ENCODE measurements at places on chromosomes 1 and 21.

DNA sequence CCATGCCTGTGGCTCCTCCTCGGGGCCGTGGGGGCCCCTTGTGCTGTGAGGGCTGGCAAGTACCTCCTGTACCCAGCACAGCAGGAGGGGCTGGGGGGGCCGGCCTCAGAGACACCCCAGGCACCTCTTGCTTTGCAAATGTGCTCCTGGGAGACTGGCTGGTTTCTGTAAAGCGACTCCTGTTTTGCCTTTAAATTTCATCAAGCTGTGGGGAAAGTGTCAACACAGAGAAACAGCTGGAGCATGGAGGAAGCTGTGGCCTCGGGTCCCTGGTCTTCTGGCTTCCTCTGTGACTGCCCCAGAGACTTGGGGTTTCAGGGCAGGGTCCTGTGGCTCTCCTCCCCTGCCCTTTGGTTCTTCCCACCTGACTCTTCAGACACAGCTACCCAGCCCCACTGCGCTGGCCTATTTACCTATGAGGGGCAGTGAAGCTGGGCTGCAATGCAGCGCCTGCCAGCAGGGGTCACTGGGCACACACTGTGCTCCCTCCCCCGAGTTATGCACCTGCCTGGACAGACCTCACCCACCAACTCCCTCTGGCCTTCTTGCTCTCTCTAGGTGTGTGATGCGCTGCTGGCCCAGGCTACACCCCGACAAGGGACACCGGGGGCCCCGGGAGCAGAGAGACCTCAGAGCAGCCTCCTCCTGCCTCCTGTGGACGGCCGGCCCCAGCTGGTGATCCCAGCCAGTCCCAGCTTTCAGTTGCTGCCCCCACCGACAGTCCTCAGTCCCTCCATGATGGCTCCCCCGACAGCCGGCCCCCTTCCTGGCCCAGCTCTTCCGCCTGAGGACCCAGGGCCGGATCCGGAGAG lies 17.6 kb upstream of the PEX10 start:
- no peak for DNase-seq

DNA sequence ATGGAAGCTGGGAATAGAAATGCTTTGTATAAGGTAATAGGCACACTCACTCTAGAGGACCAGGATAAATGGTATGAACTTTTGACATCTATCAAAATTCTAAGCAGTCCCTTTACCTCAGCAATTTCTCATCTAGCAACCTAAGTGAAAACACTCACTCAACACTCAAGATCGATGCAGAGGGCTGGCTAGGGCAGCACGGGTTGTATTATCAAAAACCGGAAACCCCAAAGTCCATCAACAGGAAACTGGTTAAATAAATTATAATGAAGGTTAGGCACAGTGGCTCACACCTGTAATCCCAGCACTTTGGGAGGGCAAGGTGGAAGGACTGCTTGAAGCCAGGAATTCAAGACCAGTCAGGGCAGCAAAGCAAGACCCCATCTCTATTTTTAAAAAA lies 9.4 kb downstream of the USP48 start:
- DNase-seq, result peak; percentile 44

DNA sequence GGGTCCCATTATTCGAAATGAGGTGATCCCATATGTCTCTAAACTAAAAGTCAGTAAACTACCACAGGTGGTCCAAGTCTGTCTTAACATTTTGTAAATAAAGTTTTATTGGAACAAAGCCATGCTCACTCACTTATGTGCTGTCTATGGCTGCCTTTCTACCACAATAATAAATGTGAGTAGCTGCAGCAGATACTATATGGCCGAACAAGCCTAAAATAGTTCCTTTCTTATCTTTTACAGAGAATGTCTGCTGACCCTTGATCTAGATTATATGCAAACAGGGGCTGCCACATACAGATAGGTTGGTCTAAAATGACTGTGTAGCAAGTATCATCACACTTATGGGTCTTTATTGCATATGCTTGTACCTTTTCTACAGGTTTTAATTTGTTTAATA lies 140.0 kb downstream of the VAV3 start:
- DNase-seq, result no peak

GRCh38 chr1:201108614-201109013 lies 3.6 kb downstream of the CACNA1S start:
- no peak for DNase-seq

GRCh38 chr1:80778094-80778840 lies 1022.5 kb upstream of the ADGRL2 start:
- DNase-seq, result no peak

DNA sequence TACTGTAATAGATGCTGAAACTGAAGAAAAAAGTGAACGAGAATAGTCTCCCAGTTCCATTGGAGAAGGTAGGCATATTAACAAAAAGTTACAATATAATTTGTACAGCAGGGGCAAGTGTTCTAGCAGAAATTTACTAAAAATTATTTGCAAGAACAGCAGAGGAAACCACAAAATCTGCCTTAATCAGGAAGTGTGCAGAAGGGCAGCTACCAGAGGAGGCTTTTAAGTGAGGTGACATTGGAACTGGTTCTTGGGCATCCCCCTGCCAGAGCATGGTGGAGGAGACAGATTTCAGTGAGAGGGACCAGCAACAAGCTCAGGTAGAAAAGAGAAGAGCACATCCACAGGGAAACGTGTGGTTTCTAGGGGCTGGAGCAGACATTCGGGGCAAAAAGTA lies 279.3 kb upstream of the CAMK1G start:
- no peak for DNase-seq

DNA sequence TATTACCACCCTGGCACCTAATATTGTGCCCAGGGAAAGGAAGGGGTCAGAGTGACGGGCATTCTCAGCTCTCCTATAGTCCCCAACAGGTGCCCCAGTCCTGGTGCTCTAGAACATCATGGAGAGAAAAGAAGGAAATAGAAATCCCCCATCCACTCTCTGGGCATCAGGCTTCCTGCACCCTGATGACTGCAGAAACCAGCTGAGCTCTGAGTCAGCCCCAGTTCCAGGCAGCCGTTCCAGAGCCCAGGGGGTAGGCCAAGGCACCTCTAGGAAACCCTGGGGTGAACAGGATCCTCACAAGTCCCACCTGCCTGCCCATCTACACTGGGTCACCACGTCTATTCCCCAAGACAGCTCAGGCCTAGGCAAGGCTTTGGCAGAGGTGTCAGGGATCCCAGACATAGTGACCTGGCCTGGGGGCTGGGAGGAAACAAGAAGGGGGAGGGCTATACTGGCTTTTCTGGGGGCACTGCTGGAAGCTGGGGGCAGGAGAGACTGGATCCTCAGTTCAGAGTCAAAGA lies 709 bp downstream of the NECTIN4 start:
- DNase-seq, result no peak

GRCh38 chr1:205699416-205699815 lies 19.1 kb upstream of the SLC45A3 start:
- DNase-seq, result no peak

DNA sequence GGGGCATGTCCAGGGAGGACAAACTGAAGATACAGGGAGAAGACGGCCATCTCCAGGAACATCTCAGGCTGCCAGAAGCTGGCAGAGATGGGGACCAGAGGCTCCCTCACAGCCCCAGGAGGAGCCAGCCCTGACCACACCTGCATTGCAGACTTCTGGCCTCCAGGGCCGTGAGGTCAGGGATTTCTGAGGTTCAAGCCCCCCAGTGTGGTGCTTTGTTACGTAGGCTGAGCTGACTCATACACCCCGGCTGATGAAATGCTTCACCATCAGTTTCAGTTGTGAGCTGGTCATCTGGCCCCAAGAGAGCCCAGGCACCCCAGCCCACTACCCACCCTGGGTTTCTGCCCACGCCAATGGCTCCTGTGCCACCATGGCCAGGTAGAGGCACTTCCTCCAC lies 106.4 kb downstream of the SIK1 start:
- no peak for DNase-seq

GRCh38 chr1:224377676-224378006 lies 21.0 kb downstream of the CNIH4 start:
- peak; percentile 57 for DNase-seq

- no peak for DNase-seq
Measured at GRCh38 chr1:1021010-1021919, 1.3 kb downstream of the AGRN start.

- DNase-seq, result no peak
Measured at GRCh38 chr1:246193537-246193936, 313.5 kb downstream of the SMYD3 start.

DNA sequence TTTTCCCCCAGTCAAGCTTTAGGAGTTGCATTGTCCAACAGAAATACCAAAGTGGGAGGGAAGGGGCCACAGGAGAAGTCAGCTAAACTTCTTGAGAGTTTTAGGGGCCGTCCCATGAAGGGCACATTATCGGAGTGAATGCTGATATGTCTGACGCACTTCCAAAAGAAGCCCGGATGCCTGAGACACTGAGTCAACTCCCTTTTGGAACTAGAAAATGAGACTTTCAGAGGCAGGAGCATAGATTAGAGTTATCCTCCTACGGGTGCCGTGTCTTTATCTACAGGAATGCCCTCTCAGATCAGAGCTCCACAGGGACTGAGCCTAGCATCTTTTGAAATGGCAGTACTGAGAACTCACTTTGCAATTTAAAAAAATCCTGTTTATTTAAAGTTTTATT lies 13.1 kb downstream of the ACTN2 start:
- DNase-seq, result no peak

- no peak for DNase-seq
Measured at GRCh38 chr1:53125122-53125521, 17.3 kb downstream of the SLC1A7 start.

GRCh38 chr1:176448340-176448739 lies 14.6 kb upstream of the PAPPA2 start:
- no peak for DNase-seq

DNA sequence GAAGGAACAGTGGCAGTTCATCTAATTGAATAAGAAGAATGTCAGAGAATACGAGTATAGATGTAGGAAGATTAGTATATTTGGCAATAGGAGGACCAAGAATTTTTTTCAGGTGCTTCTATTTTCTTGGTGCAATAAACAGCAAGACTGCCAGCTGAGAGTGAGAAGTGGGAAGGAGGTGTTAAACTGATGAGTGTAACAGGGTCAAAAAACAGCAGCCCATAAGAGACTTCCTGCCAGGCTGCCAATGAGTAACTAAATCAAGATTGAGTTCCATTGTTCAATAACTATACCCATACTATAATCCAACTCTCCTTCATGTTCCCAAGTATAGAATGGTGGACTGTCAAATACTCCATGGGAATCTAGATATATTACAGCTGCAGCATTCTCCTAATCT lies 28.7 kb downstream of the LYST start:
- DNase-seq, result peak; percentile 23

- DNase-seq, result no peak
Measured at GRCh38 chr1:115764541-115764940, 4.0 kb downstream of the CASQ2 start.

DNA sequence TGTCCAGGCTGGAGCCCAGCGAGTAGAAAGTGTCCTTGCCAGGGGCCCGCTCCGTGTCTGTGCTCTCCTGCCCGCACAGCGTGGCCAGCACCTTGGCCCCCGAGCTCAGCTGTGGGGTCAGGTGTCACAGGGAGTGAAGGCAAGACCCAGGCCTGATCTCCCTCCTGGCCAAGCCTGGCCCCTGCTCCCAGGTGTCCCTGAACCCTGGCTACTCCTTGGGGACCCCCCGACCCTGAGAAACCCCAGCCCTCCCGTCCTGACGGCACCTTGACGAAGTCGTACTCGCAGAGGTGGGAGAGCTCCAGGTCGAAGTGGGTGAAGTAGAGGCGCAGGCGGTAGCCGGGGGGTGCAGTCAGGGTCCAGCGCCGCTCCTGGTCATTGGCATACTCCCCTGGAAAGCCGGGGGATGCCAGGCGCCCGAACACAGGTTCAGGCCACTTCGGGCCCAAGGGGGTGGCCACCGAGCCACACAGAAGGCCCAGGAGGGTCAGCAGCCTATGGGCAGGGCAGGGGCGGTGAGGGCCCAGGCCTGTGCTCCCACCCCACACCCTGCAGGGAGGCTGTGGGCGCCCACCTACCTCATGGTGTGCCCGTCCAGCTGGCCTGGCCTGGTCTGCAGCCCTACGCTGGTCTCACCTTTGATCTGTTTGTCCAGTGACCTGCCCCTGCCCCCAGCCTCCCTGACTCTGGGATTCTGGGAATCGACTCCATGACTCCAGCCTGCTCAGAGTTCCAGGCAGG lies at the start of gene MASP2:
Gene MASP2 (minus strand): TSS at position 615 of the 741 bp plus-strand sequence. CDS start 32 bp downstream, at position 583.
- DNase-seq, result no peak

DNA sequence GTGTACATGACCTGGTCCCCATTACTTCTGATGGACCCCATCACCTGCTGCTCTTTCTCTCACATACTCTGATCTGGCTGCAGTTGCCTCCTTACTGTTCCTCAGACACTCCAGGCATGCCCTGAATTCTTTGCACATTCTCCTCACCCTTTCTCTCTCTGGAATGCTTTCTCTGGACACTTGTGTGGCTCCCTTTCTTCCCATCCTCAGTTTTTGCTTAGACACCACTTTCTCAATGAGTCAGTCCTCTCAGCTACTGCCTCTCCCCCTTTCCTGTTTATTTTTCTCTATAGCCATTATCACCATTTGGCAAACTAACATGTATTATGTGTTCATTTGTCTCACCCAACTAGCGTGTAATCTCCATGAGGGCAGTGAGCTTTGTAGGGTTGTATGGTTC lies 28.1 kb downstream of the PLXNA2 start:
- DNase-seq, result no peak

DNA sequence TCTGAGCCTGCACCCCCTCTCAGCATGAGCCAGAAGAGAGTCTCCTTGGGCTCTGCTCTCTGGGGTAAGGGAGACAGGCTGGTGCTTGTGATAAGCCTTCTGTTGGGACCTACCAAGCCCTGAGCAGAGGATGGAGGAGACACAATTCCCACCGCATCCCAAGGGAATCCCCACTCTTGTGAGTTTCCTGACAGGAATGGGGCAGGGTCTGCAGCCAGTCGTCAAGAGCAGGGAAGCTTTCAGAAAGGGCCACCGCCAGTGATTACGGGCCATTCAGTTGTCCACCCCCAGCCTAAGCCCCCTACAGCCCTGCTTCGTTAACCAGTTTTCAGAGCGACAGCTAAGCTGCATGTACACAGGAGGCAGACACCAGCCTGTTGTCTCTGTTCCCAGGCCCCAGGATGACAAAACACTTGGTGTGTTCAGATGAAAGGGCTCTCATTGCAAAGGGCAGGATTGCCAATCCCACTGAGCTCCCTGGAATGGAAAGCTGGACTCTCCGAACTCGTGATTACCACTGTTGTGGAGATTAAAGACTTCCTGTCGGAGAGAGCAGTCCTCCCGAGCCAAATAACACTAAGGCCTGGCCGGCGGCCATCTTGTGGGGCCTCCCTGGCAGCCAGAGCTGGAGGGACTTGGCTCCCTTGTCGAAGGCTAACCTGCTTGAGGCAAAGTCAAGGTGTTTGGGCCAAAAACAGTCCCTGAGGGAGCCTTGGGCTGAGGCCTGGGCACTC lies 37.4 kb upstream of the SLC30A1 start:
- DNase-seq, result no peak
